ENCODE measurements at places on chromosomes 11 and 22. TPM values are rescaled to one million over a fixed set of nuclear protein-coding genes. Genes with fewer than 3 reads are reported as not detected.

The ARHGEF12 gene
- total RNA-seq = 68.7 TPM

The TRIM5 gene
- 19.4 TPM for total RNA-seq

The DYNC2H1 gene
- 1.6 TPM for total RNA-seq

The OR51B6 gene
- not detected for total RNA-seq

GRCh38 chr11:131533998-131534397 lies 163.6 kb downstream of the NTM start:
- no peak for DNase-seq

DNA sequence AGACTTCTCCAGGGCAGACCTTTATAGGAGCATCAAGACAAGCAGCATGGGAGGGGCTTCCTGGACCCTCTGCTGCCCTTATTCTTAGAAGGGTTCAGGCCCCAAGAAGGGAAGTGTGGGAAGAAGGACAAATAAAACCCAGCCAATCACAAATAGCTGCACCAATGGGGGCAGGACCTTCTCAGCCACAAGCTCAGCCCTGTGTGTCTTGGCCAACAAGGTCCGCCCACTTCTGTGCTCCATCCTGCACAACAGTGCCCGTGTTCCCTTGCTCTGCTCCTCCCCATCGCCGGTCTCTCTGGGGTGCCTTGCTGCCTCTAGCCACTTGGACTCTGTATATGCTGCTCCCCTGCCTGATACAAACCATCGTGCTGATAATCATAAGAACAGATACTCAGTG lies 86.1 kb downstream of the NAT10 start:
- DNase-seq = no peak

Measured in left lobe of liver (tissue), 2 donors.